ENCODE measurements at places on chromosomes 2 and 18. TPM values are rescaled to one million over a fixed set of nuclear protein-coding genes. Genes with fewer than 3 reads are reported as not detected.

DNA sequence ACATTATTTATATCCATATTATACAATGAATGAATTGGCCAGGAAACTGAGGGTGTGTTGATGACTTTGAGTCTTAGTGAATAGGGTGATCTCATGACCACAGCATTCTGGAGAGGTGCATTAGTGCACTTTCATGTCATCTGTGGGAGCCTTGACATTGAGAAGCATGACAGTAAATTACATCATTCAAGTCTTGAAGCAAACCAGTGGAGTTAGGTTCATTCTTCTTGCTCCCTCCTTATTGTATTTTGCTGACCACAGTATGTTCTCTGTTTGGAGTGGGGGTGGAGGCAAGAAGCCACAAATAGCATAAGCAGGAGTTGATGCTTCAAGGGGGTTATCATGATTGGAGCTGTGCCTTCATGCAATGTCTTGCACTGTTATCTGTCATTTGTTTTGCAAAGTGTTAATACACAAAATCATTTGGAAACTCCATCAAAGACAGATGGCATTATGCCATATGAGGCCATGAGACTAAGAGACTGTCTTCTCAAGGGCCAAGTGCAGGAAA is 680.2 kb downstream of the NYAP2 start:
- DNase-seq = no peak

- no peak for DNase-seq
Observed at GRCh38 chr2:235896061-235896460, 272.1 kb downstream of the GBX2 start.

- DNase-seq = no peak
Observed at GRCh38 chr2:236180831-236181453, 12.8 kb upstream of the GBX2 start.

DNA sequence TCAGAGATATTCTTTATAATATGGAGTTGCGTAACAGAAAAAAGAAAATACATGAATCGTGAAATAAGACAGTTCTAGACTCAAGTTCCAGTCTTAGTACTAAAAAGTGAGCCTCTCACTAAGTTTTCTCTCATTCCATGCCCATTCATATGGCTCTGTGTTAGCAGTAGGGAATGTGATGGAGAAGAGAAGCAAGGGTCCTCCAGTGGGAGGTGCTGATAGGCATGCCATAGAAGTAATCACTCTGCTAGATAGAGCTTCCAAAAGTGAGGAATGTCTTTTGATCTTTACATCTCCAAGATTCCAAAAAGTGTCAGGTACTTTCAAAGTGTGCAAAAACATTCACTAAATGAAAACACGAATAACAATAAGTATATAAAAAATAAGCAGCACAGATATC is 678.4 kb downstream of the DCDC2C start:
- no peak for DNase-seq

DNA sequence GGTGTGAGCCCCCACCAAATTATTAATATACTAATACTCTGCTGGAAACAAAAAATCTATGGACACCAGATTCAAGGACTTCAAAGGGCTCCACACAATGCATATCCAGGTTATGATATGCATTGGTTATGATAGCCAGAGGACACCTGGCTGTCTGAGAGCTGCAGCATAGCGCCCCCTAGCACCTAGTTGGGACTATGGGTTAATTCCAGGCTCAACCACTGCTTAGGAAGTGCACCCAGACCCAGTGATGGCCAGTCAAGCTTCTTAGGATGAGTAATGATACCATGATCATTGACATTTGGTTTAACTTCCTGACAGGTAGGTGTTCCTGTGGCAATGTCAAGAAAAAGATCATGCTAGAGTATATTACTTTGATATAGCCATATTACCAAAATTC is 3.8 kb upstream of the FRZB start:
- DNase-seq = no peak

DNA sequence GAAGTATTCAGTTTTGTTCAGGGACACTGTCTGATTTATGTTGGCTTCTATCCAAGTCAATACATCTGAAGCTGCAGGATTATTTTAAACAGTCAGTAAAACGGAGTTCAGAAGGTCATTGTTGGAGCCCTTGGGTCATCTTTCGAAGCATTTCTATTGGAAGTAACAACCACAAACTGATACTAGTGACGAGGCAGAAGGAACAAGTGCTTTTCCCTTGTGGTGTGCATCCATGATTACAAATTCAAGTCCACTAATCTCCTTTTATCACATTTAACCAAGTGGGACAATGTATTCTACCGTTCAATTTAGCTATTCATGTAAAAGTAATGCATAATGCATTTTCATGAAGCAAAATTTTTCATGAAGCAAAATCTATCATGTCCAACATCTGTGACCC is 76.9 kb downstream of the CD226 start:
- DNase-seq = no peak

DNA sequence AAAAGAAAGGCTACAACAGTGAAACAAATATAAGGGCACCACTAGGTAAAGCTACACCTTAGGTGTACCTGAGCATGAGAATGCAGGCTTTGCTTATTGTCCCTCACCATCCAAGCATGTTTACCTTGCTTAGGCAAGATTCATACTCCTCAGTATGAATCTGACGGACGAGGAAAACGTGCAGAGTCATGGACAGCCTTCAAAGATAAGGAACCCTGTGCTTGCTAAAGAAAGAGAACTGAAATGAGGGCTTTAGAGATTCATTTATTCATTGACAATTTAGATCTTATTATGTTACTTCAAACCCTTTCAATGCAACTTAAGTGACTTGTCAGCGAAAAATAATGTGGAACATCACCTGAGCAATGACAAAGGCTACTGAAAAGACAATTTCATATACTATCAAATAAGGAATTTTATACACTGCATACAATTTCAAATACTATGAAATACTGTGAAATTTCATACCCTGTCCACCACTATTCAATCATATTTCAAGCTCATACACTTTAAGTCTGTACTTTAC is 21.7 kb downstream of the CLASP1 start:
- DNase-seq = no peak

GRCh38 chr2:173058097-173058496 is 17.5 kb upstream of the MAP3K20 start:
- no peak for DNase-seq

- no peak for DNase-seq
Observed at GRCh38 chr2:71669628-71670429, 216.5 kb downstream of the DYSF start.

Gene ERICH2
- not detected for total RNA-seq

Gene KIF5C
- total RNA-seq = 2.5 TPM

Gene KCNG3
- total RNA-seq = 1.1 TPM

Gene IFT172
- total RNA-seq = 32.1 TPM

Gene DUSP2
- 27.6 TPM for total RNA-seq

Gene LYPD6B
- total RNA-seq = not detected

Gene TRABD2A
- 5.4 TPM for total RNA-seq
